ENCODE measurements at places on chromosomes 12 and 14.

DNA sequence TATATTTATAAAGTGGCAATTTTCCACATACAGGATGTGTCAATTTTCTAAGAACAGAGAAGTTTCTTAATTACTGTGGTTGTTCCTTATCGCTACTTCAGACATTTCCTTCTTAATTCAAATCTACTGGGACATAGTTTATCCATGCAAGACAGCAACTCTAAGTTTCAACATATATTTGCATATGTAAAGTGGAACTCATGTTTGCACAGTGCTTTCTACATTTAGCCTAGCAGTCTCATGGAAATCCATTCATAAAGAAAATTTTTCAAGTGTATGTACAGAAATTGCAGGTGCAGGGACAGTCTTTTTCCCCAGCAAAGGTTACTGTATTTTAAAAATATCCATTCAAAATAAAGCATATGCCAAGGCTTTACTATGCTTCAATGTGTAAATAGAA lies 956.7 kb upstream of the SEL1L start:
- DNase-seq = no peak

DNA sequence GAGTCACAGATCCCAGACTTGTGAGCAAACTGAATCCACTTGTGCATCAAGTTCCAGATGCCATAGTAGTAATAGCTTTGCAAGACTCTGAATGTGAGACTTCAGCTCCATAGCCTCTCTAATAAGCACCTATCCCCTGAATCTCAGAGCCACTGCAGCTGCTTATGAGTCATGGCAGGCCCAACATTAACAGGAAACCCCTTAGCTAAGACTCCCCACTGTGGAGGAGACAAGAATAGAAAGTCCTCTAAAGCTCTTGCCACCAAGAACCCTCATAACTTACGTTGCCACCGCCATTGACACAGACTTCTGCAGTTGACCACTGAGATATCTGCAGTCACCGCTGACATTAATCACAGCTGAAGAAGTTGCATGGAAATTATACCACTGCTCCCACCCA lies 62.9 kb upstream of the PDE3A start:
- no peak for DNase-seq

- DNase-seq = no peak
Observed at GRCh38 chr12:39935275-39935674, 170.6 kb downstream of the SLC2A13 start.

- no peak for DNase-seq
Observed at GRCh38 chr12:91991399-91992187, 154.1 kb downstream of the BTG1 start.

GRCh38 chr12:26595806-26596205 lies 237.2 kb downstream of the ITPR2 start:
- DNase-seq = no peak

- no peak for DNase-seq
Observed at GRCh38 chr12:19799895-19800602, 360.8 kb downstream of the AEBP2 start.

DNA sequence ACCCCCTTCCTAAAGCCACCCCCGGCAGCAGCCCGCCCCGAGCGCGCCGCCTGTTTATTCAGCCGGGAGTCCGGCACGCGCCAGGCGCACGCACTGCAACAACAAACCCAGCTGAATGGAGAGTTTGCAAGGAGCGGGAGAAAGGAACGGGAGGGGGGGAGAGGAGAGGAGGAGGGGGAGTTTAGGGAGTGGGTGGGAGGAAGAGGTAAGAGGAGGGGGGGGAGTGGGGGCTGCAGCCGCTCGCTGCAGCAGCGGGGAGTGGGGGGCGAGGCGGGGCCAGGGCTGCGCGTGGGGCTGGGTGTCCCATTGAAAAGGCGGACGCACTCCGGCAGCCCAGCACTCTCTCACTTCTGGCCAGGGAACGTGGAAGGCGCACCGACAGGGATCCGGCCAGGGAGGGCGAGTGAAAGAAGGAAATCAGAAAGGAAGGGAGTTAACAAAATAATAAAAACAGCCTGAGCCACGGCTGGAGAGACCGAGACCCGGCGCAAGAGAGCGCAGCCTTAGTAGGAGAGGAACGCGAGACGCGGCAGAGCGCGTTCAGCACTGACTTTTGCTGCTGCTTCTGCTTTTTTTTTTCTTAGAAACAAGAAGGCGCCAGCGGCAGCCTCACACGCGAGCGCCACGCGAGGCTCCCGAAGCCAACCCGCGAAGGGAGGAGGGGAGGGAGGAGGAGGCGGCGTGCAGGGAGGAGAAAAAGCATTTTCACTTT lies at the start of gene ASCL1:
ASCL1 (plus strand) TSS at position 336 of the 712 bp plus-strand sequence. CDS start 571 bp downstream, outside the sequence.
- DNase-seq = no peak

- no peak for DNase-seq
Observed at GRCh38 chr12:113359133-113359938, 949 bp downstream of the PLBD2 start.

DNA sequence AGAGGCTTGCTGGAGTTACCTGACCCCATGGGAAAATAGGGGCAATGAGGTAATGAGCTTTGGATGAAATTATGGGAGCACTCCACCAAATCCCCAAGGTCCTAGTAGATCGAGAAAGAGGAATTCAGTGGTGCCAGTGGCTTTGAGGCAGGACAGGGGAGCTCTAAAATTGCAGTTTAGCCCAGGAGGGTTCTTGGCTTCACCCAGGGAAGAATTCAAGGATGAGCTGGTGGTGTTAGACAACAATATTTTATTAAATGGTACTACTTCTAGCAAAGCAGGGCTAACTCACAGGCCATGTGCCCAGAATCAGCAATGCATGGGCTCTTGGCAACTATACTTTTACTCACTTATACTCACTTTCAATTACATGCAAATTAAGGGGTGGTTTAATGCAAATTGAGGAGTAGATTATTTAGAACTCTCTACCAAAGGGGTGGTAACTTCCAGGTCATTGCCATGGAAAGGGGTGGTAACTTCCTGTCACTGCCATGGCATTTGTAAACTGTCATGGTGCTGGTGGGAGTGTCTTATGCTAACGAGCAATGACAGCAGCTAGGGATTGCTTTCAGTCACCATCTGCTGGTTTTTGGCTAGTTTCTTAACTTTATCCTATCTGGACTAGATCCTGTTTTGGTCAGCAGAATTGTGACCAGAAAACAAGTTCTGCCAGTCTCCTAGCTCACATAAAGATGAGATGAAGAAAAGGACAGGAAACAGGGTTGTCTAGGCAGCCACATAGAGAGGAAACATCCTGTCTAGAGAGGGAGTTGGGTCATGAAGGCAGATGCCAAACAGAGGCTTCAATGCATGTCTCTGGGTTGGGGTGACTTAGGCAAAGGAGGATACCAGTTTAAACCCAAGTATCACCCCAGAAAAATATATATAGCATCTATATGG lies 64.7 kb downstream of the ZNF641 start:
- DNase-seq = no peak

DNA sequence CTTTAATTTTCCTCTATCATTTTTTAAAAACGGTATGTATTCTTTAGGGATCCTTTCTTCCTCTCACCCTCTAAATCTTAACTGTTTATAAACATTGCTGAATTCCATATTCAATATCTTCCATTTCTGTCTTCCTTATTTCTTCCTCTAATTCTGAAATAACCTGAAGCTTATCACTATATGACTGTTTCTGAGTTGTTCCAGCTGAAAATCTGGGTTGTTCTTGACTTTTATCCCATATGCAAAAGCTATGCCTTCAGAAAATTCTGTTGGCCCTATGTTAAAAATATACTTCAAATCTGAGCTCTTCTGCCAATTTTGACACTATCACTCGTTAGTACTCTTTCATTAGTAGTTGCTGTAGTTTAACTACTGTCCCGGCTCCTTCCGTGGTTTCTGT lies 970.3 kb downstream of the BCL11B start:
- no peak for DNase-seq

GRCh38 chr12:69880571-69880970 lies 55.5 kb downstream of the MYRFL start:
- no peak for DNase-seq

DNA sequence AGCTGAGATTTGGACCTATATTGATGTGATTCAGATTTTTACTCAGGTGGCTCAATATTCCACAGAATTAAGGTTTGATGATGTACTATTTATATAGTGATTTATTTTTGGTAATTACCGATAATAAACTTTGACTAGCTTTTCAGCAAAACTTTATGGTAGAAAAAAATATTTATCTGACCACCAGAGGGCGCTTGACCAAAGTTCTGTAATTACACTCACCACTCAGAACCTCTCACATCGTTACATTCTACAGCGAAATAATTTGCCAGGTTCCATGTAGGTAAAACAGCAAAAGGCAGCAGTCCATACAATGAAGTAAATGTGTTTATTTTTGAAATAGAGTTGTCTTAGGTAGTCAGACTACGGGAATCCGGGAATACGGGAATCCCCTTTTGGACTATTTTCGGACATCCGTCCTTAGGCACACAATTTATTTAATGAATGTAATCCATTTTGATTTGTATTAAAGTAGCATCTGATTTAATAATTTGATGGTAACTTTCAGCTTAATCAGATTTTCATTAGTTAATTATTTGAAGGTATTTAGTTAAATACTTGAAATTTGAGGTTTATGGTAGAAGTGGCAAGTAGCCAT lies 143.0 kb upstream of the DDHD1 start:
- no peak for DNase-seq

DNA sequence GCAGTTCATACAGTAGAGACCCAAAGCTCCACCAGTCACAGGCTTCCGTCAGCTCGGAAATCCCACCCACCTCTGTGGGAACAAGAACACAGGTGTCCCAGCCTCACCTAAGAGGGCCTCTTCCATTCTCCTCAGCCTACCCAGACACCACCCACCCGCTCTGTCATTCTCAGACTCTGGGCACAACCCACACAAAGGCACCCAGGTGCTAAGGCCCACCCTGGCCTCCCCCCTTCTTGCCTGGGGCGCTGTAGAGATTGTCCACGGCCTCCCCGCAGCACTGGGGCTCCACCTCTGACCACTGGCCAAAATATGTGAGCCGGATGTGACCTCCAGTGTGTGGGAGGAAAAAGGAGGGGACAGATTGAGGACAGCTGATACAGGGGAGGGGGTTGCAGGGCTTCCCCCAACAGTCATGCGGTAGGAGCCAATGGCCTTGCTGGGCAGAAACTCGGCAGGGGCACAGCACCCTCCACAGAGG lies 14.2 kb downstream of the RPS6KL1 start:
- DNase-seq = no peak

GRCh38 chr14:92719421-92719820 lies 29.0 kb downstream of the LGMN start:
- DNase-seq = no peak

DNA sequence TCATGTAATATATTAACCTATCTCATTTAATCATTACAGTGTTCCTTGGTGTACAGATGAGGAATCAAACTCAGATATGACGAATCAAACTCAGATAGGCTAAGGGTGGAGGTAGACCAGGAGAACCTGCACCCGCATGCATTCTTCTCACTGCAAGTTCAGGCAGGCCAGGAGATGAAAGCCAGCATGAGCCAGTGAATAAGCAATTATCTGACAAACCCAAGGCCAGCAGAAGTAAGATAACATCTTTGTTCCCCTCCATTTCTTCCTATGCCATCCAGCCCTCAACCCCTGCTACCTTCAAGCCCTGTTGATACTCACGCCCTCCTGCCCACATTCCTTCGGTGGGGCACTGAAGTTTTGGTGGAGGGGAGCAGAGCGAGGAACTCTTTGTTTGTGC lies 152.2 kb downstream of the ETV6 start:
- DNase-seq = no peak

- DNase-seq = no peak
Observed at GRCh38 chr12:67483871-67484554, 164.5 kb upstream of the DYRK2 start.

DNA sequence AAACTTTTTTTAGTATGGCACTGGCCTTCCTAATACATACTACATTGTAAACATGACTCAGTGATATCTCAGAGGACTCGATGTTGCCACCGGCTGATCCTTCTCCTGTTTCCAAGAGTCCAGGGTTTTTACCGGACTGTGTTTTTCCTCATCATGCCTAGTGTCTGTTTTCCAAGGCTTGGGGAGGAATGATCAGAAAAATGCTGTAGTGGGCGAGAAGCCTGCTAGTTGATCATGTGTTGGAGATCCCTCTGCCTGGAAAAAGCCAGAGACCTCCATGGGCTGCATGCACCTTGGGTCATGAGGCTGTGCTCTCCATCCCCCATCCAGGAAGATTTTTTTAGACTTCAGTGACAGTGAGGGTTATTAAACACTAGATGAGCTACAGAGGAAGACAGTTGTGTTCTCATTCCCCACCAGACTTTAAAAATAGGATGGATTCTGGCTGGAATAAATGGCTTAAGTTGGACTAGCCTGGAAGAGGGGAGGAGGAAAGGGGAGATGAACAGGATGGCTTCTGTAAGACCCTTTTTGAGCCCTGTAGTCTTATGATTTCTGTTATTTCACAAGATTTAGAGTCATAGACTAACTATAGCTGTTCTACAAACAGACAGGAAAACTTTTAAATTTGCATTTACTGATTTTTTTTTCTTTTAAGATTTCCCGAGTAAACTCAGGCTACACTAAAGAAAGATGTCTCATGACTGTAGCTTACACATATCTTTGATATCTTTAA lies 145.7 kb downstream of the SAMD4A start:
- DNase-seq = no peak

GRCh38 chr12:110370732-110371231 lies 32.7 kb downstream of the ANAPC7 start:
- no peak for DNase-seq

DNA sequence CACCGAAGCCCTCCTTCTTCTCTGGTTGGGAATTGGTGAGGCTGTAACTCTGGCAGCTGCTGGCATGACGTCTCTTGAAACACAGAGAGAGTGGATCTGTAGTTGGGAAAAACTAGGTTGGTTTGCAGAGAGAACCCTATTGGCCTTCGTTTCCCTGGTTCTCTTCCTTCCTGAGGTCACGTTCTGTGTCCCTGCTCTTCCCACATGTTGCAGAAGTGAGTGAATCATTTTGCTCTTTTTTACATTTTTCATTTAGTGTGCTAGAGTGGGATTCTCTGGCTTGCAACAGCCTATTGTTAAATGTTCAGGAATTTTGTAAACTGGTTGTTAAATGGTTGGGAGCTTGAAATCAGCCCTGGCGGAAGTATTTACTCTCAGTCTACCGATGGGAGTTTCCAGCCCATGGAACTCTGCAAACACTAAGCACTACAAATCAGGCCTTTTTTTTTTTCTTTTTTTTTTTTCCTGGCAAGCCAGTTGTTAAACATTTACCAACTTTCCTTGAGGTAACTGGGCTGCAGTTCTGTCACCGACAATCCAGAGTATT lies 26.8 kb upstream of the CKAP4 start:
- DNase-seq = no peak

DNA sequence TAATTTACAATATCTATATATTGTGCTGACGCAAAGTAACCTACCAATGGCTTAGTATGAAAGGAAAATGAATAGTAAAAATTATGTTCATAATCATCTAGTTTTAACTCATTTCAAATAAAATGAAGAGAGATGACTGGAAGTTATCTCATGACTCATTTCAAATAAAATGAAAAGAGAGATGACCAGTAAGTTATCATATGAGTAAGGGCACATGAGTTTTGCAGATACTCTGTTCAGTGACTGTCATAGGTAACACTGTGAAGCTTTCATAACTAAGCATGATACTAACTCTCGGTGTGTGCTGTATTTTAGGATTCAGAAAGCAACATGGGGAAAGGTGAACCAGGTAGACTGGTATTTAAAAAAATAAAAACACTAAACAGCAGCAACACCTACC lies 364.5 kb upstream of the DIO2 start:
- no peak for DNase-seq
